ENCODE measurements at places on chromosomes 2 and 18.

GRCh38 chr2:225824748-225825449 is 425.4 kb downstream of the NYAP2 start:
- no peak for DNase-seq

GRCh38 chr2:215780313-215780712 is 233.0 kb downstream of the MREG start:
- no peak for DNase-seq

- no peak for DNase-seq
These were observed 157.1 kb downstream of the PRPF40A start for GRCh38 chr2:152560166-152560565.

GRCh38 chr2:101500180-101500579 is 25.3 kb upstream of the RFX8 start:
- DNase-seq, result no peak

DNA sequence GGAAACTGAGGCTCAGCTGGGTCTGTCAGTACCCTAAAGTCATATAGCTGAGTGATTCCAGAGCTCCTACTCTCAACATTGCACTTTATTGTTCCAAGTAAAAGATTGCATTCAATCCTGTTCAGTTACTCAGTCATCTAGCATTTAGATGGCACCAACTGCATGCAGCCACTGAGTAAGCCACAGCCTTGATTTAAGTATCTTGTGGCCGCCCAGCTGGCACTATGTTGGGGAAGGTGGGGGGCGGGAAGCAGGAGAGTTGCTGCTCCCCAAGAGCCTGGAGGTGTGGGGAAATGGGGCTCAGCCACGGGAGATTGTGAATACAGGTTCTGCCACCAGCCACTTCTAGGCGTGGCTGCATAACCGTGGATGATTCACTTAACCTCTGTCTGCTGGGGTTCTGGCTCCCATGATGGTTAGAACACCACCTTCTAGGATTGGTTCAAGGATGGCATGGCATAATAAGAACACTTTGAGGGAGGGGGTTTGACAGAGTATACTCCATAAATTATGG is 17.1 kb downstream of the ZFP36L2 start:
- DNase-seq, result no peak

DNA sequence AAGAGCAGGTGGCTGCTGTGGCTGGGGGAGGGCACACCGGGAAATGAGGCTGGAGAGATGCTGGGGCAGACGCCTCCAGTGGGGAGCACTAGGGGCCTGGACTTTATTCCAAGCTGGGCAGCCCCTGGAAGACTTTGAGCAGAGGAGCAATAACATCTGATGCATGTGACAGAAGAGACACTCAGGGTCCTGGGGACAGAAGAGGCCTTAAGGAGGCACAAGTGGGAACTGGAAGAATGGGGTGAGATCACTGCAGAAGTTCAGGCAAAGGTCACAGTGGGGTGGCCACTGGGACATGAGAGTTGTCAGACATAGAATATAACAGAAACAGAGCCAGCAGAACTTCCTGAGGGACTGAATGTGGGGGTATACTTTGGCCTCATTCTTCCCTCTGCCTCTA is 24.0 kb downstream of the TGFA start:
- DNase-seq, result no peak

- peak; percentile 27 for DNase-seq
These were observed 1.1 kb downstream of the SH3RF3 start for GRCh38 chr2:109129921-109130722.

GRCh38 chr2:150955231-150955630 is 306.4 kb downstream of the RBM43 start:
- no peak for DNase-seq

GRCh38 chr2:192159208-192159607 is 35.5 kb downstream of the TMEFF2 start:
- DNase-seq, result peak; percentile 11

DNA sequence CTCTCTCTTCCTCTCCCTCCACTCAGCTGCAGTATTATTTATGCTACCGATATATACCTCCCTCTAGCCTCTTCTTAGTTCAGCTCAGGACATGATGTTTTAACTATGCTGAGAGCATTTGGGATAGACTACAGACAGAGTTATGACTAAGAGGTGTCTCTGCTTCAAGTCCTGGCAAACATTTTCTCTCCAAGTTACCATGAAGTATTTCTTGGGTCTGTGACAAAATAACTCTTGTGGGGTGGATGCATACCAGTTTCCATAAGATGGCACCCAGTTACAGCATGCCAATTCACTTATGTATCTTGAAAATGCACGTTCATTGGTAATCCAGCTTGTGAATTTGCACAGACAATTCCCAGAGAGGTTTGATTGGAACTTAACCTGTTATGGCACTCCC is 737.6 kb downstream of the SLC4A3 start:
- DNase-seq, result no peak

DNA sequence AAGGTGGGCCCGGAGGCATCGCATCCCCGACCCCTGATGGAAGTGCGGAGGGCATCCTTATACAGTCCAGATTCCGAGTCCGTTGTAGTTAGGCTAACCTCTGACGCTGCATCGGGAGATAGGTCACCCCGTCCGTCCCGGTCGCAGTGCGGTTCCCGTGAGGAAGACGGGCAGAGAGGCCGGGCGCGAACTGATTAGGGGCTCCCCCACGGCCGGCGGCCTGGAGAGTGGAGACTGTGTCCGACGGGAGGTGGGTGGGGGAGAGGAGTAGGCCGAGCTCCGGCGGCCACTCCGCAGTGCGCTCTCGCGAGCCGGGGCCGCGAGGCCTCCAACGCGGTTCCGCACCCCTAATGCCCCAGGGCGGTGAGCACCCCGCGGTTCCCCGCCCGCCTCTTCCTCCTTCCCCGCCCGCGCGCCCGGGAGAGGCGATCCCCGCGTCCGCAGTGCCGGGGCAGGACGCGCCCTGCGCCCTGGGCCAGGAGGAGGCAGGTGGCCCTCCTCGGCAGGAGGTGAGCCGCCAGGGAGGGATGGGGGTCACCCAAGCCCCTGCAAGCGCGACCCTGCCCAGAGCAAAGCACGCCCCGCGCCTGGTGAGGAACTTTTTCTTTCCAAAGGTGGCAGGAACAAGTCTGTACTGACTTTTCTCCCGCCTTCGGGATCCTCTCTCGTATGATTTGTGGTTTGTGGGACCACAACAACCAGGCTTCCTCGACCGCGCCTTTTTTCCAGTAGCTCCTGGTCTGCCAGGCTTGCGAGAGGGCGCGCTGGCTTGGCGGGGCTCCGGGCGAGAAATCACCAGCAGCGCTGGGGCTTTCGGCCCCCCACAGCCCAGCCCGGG is 1.4 kb upstream of the SP5 start:
- no peak for DNase-seq

DNA sequence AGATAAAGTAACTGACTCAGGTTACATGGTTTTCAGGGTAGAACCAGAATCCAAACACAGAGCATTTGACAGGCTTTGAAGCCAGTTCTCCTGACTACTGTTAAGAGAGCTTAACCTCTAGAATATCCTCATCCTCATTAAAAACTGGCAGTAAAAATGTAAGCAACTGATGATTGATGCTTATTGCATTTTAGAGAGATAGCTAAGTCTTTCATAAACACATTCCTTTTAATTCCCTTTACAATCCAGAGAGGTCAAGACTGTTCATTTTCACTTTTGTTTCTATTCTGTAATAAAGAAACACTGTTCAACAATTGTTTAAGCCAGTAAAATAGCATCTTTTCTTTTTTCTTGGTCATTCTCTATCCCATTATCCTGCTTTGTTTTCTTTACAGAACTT is 53.9 kb upstream of the RAB27B start:
- no peak for DNase-seq

DNA sequence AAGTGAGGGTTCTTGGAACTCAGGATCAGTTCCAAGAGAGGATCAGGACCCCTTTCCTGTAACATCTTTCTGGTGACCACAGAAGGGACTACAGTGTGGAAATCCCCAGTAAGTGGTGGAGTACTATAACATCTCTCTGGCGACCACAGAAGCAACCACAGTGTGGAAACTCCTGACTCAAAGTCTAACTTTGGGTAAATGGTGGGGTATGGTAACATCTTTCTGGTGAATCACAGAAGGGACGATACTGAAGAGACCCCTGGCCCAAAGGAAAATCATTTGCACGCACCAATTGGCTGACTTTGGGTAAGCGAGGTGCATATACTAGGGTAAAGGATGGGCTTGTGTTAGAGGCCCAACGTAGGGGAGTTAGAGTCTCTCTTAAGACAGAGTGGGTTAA is 56.3 kb upstream of the GULP1 start:
- DNase-seq, result no peak

GRCh38 chr2:8198766-8199382 is 483.0 kb upstream of the ID2 start:
- DNase-seq, result no peak

GRCh38 chr2:177031438-177032180 is 181.0 kb upstream of the HNRNPA3 start:
- DNase-seq, result no peak

- no peak for DNase-seq
These were observed 53.4 kb downstream of the CHN1 start for GRCh38 chr2:174951745-174952144.

- no peak for DNase-seq
These were observed 550.1 kb downstream of the SPAG16 start for GRCh38 chr2:213834331-213834730.

GRCh38 chr2:103743195-103743594 is 981.4 kb downstream of the TMEM182 start:
- DNase-seq, result no peak

DNA sequence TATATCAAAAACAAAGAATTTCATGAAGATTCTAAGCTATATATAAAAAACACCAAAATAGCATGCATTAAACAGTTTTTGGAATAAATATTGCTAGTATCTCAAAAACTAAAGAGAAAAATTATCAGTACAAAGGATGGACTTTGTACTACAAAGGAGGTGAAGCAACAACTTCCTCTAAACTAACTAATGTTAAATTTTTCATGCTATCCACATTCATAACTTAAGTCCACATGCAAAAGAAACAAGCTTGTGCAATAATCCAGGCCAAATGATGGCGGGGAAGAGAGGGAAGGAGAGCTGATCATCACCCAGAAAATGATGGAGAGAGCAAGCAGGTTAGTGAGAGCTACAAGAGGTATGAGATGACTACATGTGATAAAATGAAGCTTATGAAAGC is 70.1 kb downstream of the KIDINS220 start:
- no peak for DNase-seq

DNA sequence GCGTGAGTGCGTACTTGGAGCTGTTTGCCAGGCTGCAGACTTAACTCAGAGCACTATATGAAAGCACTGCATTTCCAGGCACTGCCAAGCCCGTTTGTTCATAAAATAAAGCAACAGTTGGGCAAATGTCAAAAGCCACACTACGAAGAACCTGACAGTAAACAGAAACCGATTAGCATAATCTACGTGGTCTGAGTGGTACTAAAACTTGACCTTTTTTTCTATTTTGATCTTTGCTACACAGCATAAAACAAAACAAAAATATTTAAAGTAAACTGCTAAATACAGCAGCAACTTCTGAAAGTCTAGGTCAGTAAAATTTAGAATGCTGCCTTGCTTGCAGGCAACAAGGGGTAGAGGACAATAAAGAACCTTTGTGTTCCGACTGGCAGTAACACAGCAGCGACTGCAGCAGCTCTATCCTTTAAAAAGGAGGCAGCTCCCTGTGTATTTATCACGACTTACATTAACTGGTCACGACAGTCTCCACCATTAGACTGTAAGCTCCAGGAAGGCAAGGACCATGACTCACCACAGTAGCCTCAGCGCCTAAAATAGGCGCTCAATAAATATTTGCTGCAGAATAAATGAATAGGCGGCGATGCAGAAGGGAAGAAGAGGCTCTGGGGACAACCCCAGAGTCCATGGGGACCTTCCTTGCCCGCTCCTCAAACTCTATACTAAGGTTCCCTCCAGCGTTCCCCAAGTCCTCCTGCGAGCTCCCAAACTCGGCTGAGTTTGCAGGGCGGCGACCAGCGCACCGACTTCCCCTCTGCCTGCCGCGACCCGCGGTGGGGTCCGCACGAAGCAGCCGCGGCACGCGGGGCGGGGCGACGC is 902 bp downstream of the SS18 start:
- peak; percentile 7 for DNase-seq

- DNase-seq, result no peak
These were observed 32.9 kb downstream of the LBH start for GRCh38 chr2:30264274-30264673.

DNA sequence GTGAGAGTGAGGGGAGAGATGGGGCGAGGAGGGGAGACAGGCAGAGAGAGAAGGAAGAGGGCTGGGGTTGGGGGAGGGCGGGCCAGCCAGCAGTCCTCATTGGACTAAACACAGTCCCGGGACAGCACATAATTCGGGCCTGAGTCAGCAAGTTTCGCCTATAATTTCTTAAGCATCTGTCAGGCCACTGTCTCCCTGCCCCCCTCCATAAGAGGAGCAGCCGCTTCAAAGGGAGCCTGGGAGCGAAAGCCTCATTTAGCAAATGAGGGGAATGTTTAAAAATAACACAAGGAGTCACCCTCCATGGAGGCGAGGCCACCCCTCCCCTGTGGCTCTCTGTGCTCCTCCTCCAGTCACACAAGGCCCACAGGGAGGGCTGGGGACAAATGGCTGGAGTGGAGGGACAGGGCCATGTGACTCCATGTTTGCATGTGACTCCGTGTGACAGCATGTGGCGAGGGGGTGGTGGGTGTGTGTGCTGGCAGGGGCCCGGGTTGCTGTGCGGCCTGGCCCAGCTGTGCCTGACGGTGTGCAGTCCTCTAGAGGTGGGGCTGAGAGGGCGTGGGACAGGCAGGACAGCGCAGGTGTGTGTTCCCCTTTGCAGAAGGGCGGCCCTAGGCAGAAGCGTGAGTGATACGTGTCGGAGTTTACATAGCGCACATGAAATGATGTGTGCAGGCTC is 162.4 kb downstream of the CELF4 start:
- no peak for DNase-seq

GRCh38 chr2:7646024-7646423 is 728.8 kb downstream of the RNF144A start:
- DNase-seq, result no peak

GRCh38 chr2:169771021-169771420 is 27.6 kb upstream of the SSB start:
- no peak for DNase-seq

DNA sequence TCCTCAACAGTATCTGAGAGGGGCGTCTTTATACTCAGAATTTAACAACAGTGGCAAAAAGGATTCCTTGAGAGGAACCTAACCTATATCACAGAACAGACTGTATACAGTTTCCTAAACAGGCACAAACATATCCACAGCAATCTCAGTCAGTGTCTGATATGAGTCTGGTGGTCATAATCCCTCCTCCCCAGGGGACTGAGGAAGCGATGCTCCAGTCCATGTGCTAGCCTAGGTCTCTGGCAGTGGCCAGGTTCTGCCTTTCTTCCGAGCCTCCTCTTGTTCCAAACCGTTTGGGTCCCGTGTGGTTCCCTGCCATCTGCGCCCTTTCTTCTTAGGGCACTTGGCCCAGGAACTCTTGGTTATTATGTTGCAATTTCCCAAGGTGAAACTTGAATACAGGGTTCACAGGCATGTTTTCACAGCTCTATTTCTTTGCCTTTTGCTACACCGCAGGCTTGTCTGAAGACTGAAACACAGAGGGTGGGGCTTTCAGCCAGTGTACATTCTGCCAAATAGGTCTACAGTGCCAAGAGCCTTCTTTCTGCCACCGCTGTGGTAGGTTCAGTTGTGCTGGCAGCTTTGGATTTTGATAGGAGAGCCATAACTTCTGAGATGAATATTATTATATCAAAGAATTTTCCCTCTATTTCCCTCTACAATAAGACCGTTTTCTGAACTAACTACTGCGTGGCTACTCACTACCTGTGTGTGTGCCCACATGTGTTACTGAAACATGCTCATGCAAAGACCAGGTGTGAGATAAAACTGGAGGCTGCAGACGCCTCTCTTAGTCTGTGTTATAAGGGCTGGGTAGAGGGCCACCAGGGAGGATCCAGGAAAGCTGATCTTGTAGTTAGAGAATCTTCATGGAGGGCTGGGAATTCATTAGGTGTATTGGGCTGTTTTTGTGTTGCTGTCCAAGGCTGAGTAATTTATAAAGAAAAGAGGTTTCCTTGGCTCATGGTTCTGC is 75.0 kb upstream of the HAAO start:
- no peak for DNase-seq

Measured in activated naive CD4-positive, alpha-beta T cell treated with anti-CD3 and anti-CD28 coated beads for 36 hours (primary cell).